ENCODE measurements at places on chromosomes 6 and 20. TPM values are rescaled to one million over a fixed set of nuclear protein-coding genes. Genes with fewer than 3 reads are reported as not detected.

The PRSS35 gene
- not detected for total RNA-seq

The KIF25 gene
- total RNA-seq: not detected

The PSORS1C2 gene
- not detected for total RNA-seq

The LY6G6F gene
- not detected for total RNA-seq

- no peak for DNase-seq
These were observed 128.4 kb upstream of the SGK1 start for GRCh38 chr6:134446218-134446848.

- DNase-seq: peak; percentile 35
These were observed 33.8 kb upstream of the AIG1 start for GRCh38 chr6:143026696-143027449.

DNA sequence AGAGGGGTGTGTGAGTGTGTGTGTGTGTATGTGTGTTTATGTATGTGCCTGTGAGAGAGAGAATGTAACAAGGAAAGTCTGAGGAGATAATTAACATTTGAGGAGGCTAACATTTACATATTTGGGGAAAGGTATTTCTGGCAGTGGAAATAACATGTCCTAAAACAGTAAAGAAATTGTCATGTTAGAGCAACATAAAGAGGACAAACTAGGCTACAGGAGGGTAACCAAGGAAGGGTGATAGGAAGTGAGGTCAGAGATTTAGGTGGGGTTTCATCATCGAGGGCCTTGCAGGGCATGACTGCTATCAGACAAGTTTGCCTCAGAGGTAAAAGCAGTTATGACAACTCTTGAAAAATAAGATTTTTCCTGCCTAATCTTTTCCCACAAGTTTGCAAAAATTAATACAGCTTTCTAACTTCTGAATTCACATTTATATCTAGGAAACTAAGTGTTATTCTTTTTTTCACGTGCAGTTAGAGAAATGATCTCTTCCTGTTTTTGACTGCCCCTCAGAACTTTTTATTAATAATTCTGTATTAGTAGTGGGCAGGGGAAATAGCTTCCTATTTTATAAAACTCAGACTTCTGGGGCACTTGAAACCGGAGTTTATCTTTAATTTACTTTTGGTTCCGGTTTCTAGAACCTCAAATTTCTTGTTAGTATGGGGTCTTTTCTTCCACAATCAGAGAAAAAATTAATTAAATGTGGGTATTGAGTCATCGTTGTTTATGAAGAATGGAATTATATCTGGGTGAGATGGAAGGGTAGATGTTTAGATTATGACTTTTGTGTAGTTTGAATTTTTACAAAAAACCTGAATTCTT is 30.5 kb upstream of the RHAG start:
- DNase-seq: no peak

- DNase-seq: no peak
These were observed 71.5 kb downstream of the CRYBG1 start for GRCh38 chr6:106431972-106432371.

DNA sequence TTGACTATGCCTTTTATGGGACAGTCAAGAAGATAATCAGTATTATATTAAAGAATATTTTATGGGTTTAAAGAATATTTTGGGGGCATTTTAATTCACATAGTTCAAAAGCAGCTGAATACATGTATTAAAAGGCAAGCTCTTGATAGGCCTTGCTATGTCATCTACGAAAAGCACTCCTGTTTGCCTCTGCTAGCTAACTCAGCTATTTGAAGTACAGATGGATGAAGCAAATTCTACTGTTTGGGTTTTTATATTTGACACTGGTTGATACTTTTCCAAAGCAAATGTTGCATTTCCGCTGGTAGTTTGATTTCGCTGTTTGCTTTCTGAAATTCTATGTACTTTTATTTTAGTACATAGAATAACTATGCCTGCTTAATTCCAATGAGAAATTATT is 47.0 kb downstream of the SLC22A3 start:
- no peak for DNase-seq

DNA sequence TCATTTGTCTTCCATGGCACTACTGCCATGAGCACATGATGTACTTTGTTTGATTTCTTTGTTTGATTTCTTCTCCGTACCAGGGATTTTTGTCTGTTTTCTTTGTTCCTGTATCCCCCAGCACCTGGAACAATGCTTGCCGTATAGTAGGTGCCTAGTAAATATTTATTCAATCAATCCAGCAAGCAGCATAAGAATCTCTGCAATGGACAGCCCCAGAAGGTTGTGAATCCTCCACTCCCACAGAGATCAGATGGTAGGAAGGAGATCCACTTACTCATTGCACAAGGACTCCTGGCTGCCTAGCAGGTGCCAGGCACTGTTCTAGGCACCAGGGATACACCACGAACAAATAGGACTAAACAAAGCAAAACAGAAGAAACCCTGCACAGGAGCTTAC is 6.7 kb upstream of the SYNJ2 start:
- DNase-seq: no peak

- DNase-seq: no peak
These were observed 65.0 kb upstream of the HIVEP1 start for GRCh38 chr6:11947063-11947462.

- DNase-seq: no peak
These were observed 32.7 kb upstream of the C20orf203 start for GRCh38 chr20:32706486-32706885.

DNA sequence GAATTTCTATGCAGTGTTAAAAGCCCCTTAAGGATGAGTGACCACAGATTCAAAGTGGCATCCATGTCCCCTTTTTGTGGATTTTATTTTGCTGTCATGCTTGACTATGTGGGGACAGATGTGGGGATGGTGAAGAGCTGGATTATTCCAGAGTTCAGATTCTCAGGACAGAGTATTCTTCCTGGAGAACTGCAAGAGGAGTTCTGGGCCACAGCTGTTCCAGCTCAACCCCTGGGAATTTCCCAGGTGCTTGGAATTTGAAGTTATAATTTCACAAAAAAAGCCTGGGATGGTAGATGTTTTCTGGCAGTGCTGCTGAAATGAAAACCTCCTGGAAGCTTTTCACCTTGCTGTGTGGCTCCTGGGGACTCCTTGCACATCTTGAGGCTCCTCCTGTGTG is 671.8 kb upstream of the MARCKS start:
- no peak for DNase-seq
